ENCODE measurements at places on chromosomes 7 and 10. TPM values are rescaled to one million over a fixed set of nuclear protein-coding genes. Genes with fewer than 3 reads are reported as not detected.

DNA sequence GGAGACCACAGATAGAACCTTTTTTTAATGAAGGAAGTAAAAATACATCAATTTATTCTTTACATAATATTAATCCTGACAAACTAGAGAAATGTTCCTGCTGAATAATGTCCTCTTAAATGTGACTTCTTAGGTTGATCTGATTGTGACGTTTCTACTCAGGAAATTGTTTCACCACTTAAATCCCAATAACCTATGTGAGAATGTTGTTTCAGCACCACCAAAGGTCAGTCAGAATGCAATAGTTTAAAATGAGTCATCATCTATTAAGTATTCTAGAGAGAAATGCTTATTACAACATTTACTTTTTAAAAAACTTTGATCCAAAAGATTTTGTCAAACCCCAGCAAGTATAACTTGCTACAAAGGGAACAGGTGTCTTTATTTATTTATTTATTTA is 155.4 kb upstream of the CACNA2D1 start:
- DNase-seq = no peak

The PRF1 gene
- polyA plus RNA-seq = 1.3 TPM

DNA sequence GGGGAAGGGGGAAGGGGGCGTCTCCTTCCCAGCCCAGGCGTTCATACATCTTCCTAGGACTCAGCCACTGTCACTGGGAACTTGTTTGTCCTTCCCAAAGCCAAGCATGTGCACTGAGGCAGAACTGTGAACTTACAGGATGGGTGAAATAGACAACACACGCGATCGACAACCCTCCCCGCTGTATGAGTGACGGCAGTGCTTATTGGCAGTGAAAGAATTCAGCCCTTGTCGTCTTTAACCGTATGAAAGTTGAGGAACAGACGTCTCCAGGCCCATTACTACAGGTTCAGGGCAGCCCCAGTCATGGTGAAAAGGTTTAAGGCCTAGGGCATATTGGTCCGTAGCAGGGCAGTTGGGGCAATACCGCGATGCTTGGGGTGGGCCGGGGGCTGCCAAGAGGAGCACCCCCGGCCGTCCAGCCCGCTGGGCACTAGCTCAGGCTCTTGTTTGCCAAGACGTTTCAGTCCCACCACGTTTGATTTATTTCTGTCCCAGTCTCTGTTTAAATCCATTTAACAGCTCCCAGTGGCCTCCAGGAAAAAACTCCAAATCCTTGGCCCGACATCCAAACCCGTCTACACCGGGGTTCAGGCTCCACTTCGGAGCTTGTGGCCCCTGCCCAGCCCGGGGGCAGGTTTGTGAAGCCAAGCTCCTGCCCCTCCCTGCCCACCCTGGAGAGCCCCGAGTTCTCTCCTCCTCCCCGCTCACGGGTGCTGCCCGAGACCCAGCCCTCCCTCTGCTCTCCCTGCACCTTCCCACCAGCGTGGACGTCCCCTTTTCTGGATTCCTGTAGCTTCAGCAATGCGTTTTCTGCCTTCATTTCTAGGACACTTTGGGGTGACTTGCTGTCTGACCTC is 159.8 kb downstream of the DNAJB6 start:
- DNase-seq = no peak

- peak; percentile 56 for DNase-seq
Observed at GRCh38 chr10:47296156-47296894, 3.7 kb upstream of the GDF10 start.

The CYP2C19 gene
- 0.06 TPM for polyA plus RNA-seq

GRCh38 chr10:60576130-60577069 is 186.7 kb upstream of the ANK3 start:
- no peak for DNase-seq

- no peak for DNase-seq
Observed at GRCh38 chr10:72692744-72692993, 726 bp downstream of the MCU start.
